Fibroblast of lung (primary cell): ENCODE measurements at places on chromosomes 6 and 20. TPM values are rescaled to one million over a fixed set of nuclear protein-coding genes. Genes with fewer than 3 reads are reported as not detected.

MPIG6B gene
- not detected in 2 replicates for total RNA-seq

CRISP3 gene
- not detected in 2 replicates for total RNA-seq

MAP1LC3A gene
- 21.8 and 30.4 TPM in 2 replicates for total RNA-seq

SLC32A1 gene
- not detected in 2 replicates for total RNA-seq

NNAT gene
- 0.26 and 0.83 TPM in 2 replicates for total RNA-seq

RHAG gene
- total RNA-seq: not detected in 2 replicates

RIMS1 gene
- total RNA-seq: 2.3 and 3.9 TPM in 2 replicates

PDE10A gene
- under 0.01 TPM in 2 replicates for total RNA-seq

STK4 gene
- 22.9 and 31.7 TPM in 2 replicates for total RNA-seq

DDAH2 gene
- 97.3 and 119 TPM in 2 replicates for total RNA-seq

ARMH2 gene
- not detected in 2 replicates for total RNA-seq

MROH8 gene
- total RNA-seq: 1.2 and 1.3 TPM in 2 replicates

TMC2 gene
- total RNA-seq: under 0.01 TPM in 2 replicates

STMND1 gene
- total RNA-seq: not detected in 2 replicates

SLCO4A1 gene
- 0.26 and 0.50 TPM in 2 replicates for total RNA-seq

RWDD2A gene
- total RNA-seq: 3.6 and 4.6 TPM in 2 replicates

BACH2 gene
- 1.5 and 2.6 TPM in 2 replicates for total RNA-seq

ZNF311 gene
- 3.5 and 3.6 TPM in 2 replicates for total RNA-seq

RPL7L1 gene
- 108 and 127 TPM in 2 replicates for total RNA-seq

ADAT2 gene
- 4.1 and 5.0 TPM in 2 replicates for total RNA-seq

FHL5 gene
- not detected in 2 replicates for total RNA-seq

TRAM2 gene
- total RNA-seq: 69.6 and 131 TPM in 2 replicates

TP53INP2 gene
- total RNA-seq: 2.3 and 6.4 TPM in 2 replicates

SRSF12 gene
- 0.33 and 0.51 TPM in 2 replicates for total RNA-seq

TMEM151B gene
- under 0.01 TPM in 2 replicates for total RNA-seq

EDN1 gene
- 0.17 and 0.26 TPM in 2 replicates for total RNA-seq

EYS gene
- total RNA-seq: under 0.01 TPM in 1 of 2 replicates, not detected in the other

XKR7 gene
- total RNA-seq: not detected in 2 replicates

MUCL3 gene
- not detected in 2 replicates for total RNA-seq

HCRTR2 gene
- not detected in 2 replicates for total RNA-seq

SLC22A2 gene
- not detected in 2 replicates for total RNA-seq

COL11A2 gene
- 0.17 and 0.26 TPM in 2 replicates for total RNA-seq
